ENCODE measurements at places on chromosomes 11 and 22. TPM values are rescaled to one million over a fixed set of nuclear protein-coding genes. Genes with fewer than 3 reads are reported as not detected.

The BTBD18 gene
- total RNA-seq: not detected

DNA sequence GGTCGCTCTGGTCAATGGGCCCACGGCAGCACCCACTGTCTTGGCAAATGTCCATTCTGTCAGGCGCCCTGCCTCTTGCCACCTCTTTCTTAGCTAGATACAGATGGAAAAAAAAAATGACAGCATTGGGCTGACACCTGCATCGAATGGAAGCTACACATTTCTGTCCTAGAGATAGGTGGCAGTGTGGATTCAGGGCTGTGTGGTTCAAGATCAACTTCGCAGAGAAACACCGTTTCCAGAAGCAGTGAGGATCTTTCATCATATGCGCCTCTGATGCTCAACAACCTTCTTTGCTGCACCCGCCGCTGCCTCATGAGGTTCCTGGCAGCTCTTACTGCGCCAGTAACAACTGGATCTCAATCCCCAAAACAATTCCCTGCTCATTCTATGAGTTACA is 236.3 kb downstream of the KIRREL3 start:
- no peak for DNase-seq

- no peak for DNase-seq
Observed at GRCh38 chr22:16651217-16651616, 58.6 kb upstream of the CCT8L2 start.

The ACCS gene
- total RNA-seq: 8.1 TPM

- DNase-seq: no peak
Observed at GRCh38 chr11:19777377-19778102, 64.9 kb downstream of the NAV2 start.

DNA sequence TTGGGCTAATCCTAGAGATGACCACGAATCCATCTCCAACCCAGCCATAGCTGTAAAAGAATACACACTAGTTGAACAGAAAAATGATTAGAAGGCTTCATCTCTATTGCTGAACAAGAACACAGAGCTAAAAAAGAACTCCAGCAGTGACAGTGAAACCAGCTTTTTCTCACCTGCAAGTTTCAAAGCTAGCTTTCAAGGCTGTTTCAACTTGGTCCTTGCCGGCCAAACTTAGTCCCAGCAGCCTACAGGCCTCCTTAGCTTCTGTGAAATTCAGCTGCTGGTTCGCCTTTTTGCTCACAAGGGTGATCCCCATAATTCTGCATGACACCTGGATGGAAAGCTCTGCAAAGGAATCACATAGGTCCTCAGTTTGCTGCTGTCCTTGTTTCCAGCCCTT is 4.4 kb downstream of the LYVE1 start:
- no peak for DNase-seq

The DGCR6 gene
- total RNA-seq: 1.5 TPM

GRCh38 chr22:39149915-39150847 is 2.3 kb downstream of the CBX7 start:
- DNase-seq: no peak

The EIF3F gene
- 336 TPM for total RNA-seq

The PIH1D2 gene
- 1.5 TPM for total RNA-seq

- DNase-seq: no peak
Observed at GRCh38 chr22:43262990-43263644, 76.2 kb upstream of the TTLL12 start.

The IL18 gene
- total RNA-seq: 48.6 TPM

- DNase-seq: no peak
Observed at GRCh38 chr11:71425860-71426259, 22.3 kb downstream of the DHCR7 start.

- DNase-seq: no peak
Observed at GRCh38 chr22:36397131-36398093, 9.6 kb upstream of the MYH9 start.

DNA sequence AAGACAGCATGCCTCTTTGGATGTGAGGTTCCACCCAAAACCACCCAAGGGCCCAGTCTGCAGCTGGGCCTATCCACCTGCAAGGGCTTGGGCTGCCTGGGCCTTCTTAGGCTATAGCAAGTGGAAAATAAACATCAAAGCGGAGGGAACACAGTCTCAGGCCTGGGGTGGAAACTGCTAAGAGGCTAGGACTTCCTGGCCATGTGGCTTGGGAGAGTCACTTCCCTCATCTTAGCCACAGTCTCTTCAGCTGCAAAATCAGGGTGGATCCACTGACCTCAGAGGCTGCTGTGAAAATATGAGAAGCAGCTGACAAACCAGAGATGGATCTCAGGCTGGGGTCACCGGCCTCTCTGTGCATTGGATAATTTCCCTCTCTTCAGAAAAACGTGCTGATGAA is 30.6 kb upstream of the TFIP11 start:
- DNase-seq: no peak

DNA sequence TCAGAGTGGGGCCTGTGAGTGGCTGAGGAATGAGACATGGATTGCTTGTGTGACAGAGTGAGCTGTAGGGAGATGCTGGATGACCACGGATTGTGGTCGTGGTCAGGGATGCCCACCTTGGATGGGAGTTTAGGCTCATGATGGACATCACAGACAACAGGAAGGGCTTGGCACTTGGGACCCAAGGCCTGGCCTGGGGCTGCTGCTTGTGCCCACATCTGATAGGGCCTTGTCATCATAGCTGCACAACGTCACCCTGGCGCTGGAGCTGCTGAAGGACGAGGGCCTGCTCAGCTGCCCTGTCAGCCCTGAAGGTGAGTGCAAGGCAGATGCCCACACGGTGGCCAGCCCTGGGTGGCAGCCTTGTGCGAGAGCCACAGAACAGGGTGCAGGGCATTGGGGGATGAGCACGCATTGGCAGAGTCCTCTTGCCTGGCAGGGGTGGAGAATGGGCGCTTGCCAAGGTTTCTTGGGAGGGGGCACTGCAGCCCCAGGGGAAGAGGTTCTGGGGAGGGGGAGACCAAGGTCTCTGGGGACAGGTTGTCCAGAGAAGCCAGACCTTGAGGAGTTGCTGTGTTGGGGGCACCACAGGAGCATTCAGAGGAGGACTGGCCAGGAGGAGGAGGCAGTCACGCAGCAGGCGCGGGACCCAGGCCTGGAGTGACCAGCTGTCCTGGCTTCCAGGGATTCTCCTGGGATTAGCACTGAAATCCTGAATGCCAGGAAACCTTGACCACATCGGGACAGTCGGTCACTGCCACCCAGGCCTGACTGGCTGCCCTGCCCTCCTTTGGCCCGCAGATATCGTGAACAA is 25.0 kb downstream of the PARVG start:
- no peak for DNase-seq

The OMP gene
- not detected for total RNA-seq

DNA sequence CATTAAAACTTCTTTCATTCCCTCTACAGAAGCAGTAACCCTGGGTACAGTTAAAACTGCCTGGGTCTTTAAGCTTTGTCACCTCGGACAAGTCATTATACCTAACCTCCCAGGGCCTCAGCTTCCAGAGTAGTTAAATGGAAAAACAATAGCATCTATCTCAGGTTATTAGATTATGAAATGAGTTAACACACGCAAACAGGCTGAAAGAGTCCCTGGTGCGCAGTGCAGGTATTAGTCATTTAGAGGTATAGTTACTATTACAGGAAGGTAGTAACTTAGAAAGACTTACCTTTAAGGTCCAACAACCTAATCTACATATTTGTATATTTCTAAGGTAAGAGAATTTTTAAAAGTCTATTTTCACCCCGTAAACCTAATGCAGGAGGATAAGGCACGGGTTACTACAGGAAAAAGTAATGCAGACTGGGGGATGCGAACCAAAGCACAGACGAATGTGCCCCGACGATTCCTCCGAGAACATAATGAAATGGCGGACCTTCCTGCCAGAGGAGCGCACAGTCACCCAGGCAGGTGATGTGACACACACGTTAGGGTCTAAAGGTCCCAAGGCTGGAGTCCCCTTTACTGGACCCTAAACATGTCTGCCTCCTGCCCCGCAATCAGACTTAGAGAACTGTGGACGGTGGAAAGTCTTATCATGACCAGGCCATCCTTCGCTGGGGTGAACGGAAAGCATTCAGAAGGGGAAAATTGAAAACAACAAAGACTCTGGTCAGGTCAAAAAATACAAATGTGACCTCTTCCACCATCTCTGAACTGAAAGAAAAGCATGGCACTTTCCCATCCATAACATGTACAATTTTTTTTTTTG is 1.3 kb downstream of the NAP1L4 start:
- no peak for DNase-seq

DNA sequence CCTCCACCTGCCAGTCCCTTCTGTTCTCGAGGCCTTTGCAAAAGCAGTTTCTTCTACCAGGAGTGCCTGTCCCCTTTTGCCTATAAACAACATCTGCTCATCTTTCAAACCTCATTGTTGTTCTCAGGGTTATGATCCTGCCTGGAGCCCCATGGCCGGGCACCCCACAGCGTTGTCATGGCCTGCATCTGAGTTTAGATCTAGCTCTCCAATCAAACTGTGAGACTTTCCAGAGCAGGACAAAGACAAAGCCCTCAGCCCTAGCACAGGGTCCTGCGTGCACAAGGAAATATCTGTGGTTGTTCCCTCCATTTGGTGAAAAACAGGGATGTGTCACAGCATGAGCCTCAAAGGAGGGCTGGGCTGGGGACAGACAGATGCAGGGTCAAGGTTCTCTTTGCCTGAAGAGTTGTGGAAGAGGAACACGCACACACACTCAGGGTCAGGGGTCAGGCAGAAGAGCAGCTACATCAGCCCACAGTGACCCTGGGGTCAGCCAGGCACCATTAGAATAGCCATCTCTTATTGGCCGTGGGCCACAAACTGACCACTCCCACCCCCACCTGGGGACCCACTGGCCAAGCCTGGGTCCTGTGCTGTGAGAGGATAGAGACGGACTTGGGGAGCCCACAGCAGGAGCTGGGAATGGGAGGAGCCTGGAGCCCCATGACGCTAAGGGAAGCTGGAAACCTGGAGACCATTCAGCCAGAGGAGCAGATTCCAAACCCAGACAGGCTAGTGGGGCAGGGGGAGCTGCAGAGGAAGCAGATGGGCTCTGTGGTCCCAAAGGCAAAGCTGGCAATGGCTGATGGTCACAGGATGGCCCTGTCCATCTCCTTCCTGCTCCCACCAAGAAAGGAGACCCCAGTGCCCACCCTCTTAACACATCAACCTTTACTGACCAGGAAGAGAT is 99.4 kb downstream of the PDE2A start:
- DNase-seq: no peak

DNA sequence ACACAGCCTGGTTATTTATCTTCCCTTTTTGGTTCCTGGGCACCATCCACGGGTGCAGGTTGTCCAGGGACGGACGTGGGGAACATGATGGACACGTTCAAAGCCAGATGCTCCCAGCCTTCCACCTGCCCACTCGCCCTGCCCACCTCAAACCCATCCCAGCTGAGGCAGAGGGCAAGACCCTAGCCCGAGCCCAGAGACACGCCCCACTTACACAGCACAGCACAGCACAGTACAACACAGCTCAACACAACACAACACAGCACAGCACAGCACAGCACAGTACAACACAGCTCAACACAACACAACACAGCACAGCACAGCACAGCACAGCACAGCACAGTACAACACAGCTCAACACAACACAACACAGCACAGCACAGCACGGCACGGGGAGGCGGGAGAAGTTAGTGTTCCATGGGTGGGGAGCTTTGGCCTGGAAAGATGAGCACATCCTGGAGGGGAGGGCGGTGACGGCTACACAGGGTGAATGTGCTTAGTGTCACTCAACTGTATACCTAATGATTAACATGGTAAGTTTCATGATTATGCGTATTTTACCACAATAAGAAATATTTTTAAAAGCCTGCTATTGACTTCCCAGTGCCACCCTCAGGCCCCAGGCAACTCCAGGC is 1507.5 kb downstream of the BRD1 start:
- DNase-seq: no peak

DNA sequence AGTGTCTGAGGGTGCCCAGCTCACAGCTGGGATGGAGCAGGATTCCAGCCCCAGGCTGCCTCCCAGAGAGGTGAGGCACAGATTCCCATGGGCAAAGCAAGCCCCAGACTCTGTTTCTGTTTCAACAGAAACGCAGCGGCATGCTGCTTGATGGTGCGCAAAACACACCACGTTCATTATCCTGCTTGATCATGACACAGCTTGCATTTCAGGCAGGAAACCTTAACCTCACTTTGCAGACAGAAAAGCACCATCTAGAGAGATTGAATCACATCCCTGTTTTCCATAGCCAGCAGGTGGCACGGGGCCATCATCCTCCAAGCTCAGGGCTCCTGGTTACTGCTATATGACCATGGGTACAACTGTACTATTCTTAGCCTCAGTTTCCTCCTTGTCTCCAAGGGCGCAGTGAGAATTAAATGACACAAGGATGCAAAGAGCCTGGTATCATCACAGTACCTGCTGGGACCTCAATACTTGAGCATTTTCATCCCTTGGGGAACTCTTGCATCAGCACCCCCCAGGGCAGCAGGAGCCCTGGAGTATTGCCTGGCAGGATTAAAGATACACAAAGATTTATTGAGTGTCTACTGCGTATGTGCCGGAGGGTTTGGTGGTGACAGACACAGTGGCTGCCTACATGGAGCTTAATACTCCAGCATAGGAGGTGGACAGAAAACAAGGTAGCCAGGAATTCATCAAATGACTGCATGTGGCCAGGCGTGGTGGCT is 110.0 kb downstream of the TP53I11 start:
- DNase-seq: no peak

GRCh38 chr22:43066844-43067385 is 22.3 kb downstream of the TTLL1 start:
- no peak for DNase-seq

The OR56A1 gene
- total RNA-seq: not detected

- no peak for DNase-seq
Observed at GRCh38 chr22:32904044-32904443, 102.5 kb downstream of the TIMP3 start.

DNA sequence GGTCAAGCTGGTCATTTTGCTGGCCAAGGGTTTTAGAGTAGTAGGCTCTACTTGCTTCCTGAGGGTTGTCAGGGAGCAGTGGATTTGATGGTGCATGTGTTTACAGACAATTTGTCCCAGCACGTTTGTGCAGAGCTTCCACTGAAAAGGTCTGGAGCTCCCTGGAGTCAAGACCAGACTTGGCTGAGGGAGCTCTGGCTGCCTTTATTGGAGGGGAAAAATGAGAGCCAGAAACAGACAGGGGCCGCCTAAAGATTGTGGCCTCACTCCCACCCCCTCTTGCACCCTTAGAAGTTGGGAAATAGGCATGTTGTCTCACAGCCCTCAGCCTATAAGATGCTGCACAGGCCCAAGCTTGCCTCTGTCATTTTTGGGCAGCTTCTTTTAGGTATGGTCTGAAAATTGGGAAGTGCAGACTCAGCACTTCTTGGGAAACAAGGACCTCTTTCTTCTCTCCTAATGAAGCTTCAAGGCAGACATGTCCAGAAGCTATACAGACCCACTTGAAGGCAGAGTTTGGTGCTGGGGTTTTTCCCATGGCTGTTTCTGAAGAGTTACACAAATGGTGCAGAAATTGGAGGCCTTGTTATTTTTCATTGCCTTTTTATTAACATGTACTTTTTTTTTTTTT is 55.1 kb downstream of the AMOTL1 start:
- no peak for DNase-seq

DNA sequence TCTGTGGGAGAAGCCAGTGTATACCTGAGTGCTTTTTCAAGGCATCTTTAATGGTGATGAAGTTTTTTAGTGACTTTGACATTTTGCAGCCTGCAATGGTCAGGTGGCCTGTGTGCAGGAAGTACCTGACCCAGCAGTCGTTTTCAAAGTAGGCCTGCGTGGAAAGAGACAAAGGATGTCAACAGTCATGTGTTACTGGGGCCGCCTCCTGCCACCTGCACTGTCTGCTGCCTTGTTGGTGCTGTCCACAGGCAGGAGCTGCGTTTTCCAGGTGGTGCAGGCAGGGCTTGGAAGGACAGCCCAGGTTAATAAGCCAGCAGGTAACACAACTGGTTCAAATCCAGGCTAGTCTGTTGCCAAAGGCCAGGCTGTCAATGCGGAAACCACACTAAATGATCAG is 26.5 kb upstream of the NAP1L4 start:
- DNase-seq: no peak

The KCNJ5 gene
- 1.5 TPM for total RNA-seq

- DNase-seq: no peak
Observed at GRCh38 chr22:31695423-31695822, 33.4 kb upstream of the PISD start.
